ENCODE measurements at places on chromosomes 11 and 22.

GRCh38 chr11:21260101-21260500 lies 590.7 kb downstream of the NELL1 start:
- DNase-seq, result no peak

DNA sequence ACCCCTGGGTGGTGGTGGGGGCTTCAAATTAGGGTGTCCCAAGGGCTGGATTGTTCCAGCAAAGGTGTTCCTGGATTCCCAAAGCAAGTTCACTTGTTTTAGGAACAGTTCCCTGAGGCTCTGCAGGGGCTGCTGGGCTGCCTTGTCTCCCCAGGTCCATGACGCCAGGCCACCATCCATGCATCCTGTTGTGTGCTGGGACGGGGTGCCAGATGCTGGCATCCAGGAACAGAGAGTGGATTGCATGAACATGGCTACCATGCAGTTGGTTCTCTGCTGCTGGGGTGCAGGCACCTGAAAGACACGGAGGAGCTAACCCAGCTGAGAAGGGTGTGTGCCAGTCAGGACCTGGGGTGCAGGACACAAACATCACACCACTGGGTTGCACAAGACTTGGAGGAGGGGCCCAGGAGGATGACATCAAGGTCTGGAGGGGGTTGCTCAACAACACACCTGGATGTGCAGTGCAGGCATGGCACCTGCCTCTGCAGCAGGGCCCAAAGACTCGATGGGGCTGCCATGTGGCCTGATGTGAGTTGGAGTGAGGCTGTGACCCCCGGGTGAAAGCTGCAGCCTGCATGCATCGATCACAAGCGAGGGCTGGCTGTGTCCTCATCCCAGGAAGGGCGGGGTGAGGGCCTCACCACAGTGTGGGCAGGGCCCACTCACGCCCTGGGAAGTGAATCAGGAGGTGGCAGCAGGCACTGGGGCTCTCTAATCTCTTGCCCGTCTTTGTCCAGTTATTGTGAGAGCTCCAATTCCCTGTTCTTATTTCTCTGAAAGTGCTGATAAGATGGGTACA lies 74.0 kb upstream of the CLDN5 start:
- no peak for DNase-seq

DNA sequence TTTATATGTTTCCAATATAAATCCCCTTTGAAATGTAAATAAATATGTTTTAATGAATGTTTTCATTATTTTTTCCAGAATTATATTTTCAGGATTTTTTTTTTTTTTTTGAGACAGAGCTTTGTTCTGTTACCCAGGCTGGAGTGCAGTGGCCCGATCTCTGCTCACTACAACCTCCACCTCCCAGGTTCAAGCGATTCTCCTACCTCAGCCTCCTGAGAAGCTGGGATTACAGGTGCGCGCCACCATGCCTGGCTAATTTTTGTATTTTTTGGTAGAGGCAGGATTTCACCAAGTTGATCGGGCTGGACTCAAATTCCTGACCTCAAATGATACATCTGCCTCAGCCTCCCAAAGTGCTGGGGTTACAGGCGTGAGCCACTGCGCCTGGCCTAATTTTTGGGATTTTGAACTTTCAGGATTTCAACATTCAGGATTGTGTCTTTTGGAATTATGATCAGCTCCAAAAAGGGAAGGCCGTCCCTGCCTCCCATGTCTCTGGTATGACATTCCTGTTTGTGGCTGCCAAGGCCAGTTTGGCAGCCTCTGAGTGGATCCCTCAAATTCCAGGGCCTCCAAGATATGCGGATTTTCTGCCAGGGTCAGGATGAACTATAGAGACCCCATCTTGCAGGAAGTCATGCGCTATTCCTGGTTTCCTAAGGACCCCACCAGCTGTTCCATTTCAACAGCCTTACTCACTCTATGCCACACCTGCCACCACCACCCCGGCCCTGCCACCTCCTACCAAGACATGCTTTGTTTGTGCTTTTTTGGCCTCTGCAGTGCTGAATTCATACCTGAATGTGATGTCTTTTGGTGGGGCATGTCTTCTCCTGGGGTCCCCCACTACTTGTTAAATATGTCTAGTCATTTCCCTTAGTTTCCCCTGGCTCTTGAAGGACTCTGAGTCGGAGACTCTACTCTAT lies 21.9 kb upstream of the TMPRSS4 start:
- DNase-seq, result no peak

DNA sequence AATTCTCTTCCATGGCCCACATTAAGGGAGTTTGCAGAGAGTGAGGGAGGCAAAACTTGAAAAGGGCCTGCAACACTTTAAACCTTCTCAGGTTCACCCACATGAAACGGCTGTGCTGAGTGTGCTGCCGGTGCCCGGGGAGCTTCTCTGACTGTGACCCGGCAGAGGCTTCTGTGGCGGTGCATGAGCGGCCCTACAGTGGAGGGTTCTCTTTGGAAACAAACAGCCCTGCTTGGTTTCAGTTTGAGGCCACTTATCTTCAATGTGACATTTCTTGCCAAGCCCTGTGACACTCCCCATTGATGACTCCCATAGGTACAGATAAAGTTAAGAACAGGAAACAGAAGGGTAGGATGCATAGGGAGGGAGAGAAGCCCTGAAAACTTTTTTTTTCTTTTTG lies 31.8 kb downstream of the FAM118A start:
- DNase-seq, result no peak

GRCh38 chr11:18229501-18229900 lies 7.1 kb downstream of the SAA4 start:
- no peak for DNase-seq

DNA sequence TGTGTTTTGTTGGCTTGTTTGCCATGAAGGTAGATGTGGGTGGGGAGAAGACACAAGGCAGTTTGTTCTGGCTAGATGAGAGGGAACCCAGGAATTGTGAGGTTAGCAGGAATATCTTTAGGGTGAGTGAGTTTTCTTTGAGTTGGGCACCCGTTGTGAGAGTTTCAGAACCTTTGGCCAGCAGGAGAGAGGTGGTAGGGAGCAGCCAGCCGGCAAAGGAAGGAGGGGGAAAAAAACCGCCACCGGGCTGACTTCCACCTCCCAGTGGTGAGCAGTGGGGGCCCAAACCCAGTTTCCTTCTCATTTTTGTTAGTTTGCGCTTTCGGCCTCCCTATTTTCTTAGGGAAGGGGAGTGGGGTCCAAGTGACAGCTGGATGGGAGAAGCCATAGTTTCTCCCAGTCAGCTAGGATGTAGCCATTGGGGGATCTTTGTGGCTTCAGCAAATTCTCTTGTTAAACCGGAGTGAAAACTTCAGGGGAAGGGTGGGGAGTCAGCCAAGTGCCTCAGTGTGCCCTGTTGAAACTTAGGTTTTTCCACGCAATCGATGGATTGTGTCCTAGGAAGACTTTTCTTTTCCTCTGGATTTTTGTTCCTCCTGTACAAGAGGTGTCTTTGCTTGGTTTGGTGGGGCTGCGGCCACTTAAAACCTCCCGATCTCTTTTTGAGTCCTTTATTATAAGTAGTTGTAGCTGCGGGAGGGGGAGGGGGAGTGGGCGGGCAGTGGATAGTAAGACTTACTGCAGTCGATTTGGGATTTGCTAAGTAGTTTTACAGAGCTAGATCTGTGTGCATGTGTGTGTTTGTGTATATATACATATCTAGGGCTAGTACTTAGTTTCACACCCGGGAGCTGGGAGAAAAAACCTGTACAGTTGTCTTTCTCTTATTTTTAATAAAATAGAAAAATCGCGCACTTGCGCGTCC lies 1.1 kb upstream of the GCAT start:
- DNase-seq, result no peak

GRCh38 chr22:25509374-25509791 lies 55.1 kb upstream of the GRK3 start:
- no peak for DNase-seq

DNA sequence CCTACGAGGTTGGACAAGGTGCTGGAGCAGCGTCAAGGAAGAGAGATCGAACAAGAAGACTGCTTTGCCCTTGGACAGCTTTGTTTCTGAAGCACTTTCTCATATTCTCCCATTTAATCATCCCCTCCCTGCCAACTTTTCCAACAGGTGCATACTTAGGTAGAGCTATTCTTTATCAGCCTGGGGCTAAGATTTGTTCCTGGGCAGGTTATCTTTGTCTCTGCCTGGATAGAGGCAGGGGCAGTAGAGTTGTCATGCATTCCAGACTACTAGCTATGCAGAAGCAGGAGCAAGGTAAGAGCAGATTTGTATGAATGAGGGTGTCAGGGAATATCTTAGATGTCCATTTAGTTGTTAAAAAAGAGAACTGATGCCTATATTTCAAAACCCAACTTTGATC lies 82.3 kb downstream of the PTPRJ start:
- DNase-seq, result no peak

DNA sequence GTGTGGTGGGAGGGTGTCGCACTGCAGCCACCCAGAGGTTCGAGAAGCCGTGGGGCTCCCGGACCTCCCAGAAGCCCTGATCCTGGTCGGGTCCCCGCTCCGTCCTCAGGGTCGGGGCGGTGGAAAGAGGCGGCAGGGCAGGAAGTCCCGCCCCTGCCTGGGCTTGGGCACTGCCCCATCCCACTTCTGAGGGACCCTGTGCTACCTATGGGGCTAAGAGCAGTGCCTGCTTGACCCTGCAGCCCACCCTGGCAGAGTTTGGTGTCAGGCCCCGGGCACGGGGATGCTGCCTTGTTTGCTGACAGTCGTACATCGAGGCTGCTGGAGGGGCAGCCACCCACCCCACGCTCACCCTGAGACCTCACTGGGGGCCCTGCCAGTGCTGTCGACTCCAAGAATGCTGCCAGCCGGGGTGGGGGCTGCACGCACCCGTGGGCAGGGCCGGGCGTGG lies 19.4 kb downstream of the RNH1 start:
- DNase-seq, result no peak

- DNase-seq, result peak; percentile 44
These were observed 19.5 kb downstream of the PIK3IP1 start for GRCh38 chr22:31272522-31273446.

GRCh38 chr11:61602775-61603569 lies 22.1 kb upstream of the SYT7 start:
- no peak for DNase-seq

DNA sequence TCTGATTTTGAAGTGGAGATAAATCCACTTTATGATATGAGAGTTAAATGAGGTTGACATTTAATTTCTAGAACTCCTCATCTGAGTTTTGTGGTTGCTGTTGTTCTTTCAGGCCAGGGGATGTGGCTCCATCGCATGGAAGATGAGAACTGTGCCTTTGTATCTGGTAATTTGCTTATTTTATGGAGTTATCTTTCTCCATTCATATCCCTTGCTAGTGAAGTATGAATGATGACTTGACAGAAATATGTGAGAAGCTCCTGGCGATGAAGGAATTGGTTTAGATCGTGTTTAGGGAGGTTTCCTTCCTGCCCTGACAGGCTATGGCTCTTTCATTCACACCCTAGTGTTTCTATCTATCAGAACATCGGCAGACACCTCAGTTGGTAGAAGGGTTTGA lies 393.7 kb downstream of the ETS1 start:
- no peak for DNase-seq

DNA sequence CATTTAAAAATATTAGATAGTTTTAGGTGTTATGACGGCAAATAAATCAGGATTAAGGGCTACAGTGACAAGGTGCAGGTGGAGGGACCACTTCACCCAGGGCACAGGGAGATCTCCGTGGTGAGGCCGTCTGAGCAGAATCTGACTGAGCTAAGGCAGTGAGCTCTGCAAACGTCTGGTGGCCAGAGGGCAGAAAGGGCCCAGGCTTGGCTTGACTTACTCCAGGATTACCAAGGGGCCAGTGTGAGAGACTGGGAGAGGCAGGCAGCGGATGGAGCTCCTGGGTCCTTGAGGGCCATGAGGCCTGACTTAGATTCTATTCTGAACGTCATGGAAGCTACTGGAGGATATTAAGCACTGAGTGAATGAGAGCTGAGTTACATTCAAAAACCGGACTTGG lies 125.9 kb upstream of the B3GAT1 start:
- DNase-seq, result no peak

- no peak for DNase-seq
These were observed 32.5 kb upstream of the ATXN10 start for GRCh38 chr22:45638834-45639746.

DNA sequence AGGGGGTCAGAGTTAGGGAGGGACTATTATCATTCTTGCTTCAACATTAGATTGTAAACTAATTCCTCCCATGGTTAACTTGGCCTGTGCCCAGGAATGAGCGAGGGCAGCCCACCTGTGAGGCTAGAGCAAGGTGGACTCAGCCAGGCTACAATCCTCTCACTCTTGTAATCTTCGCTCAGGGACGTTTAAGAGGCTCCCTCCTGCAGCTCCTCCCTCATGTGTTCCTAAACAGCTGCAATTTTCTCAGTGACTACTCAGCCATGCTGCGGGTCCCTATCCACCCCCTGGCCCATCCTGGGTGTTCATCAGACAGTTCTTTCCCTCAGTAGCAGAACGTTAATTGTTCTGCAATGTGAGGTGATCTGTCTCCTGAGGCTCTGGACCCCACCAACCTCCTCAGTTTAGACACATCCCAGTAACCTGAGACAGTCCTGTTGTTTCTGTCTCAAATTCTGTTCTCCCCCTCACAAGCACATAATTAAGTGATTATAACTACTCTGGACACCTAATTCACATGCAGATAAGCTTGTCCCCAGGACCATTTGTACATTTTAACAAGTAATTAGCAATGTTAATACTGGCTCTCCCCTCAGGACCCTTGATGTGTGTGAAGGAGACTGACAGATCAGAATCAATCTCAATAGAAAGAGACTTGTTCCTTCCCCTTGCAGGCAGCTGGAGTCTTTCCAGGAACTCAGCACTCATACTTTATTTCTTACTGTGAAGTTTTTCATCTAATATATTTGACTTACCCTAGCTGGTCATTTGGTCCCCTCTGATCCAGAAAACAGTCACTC lies 337.2 kb upstream of the B3GAT1 start:
- DNase-seq, result no peak

DNA sequence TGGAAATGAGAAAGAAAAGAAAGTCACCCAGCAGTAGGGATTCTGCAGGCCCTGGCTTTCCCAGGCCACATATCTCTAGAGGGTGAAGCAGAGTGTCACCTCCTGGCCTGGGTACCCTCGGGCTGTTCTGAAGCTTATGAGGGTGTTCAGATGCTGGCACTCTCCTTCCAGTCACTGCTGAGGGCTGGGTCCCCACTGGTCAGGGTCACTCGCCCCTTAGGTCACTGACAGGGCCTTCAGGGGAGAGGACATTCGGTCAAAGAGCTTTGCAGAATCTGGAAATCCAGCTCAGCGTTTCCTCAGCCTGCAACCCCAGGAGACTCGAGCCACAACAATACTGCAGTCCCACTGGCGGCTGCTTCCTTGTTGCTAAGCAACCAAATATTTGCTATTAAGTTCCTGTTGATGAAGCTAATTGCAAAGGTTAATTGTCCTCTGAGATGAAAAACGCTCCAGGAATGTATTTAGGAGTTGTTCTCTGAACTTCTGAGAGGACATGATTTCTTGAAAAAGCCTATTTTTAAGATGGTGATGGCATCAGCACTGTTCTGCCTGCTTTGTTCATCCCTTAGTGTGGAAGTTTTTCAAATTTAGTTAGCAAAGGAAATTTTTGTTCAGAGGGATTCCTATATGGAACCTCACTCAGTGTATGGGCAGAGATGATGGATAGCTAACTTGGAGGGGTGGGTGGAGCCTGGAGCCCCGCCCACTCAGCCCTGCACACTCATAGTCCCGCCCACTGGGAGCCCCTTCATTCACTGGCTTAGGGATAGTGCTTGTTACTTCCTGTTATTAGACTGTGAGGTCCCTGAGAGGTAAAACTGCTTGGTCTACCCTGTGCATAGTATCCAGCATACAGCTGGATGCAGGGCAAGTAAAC lies 109.2 kb downstream of the CSNK2A3 start:
- DNase-seq, result no peak

- no peak for DNase-seq
These were observed 296.9 kb upstream of the SORL1-AS1 start for GRCh38 chr11:121749691-121750090.
